ENCODE measurements at places on chromosomes 12 and 14.

- DNase-seq: no peak
Measured at GRCh38 chr12:12715459-12716150, 1.6 kb upstream of the CDKN1B start.

GRCh38 chr14:65042731-65043372, 56.2 kb downstream of the FNTB start:
- no peak for DNase-seq

GRCh38 chr12:107783406-107784376, 9.2 kb downstream of the ASCL4 start:
- no peak for DNase-seq

DNA sequence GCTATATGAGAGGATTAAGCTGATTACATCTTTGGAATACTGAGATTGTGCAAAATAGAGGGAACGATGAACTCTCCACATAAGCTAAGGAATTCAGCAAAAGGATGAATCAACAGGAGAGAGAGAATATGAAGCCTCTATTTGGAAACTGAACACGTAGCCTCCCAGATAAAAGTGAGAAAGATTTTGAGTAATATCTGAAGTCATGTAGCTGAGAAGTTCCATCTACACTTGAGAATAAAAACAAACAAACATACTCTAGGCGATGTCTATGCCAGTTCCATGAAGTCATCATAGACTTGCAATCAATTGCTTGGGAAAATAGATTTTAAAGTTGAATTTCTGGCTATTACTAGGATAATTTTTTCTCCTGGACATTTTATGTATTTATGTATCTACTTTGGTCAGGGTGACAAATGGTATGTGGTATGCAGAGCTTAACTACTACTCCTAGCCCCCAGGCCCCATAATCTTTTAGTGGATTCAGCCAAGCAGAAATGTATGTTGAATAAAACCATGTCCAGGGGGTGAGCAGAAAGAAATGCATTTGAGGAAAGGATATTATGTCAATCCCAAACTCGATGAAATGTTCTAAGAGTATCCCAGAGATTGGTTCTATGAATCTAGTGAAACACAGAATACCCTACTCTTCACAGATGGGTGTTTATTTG, 627.4 kb downstream of the DIO2 start:
- DNase-seq: no peak

DNA sequence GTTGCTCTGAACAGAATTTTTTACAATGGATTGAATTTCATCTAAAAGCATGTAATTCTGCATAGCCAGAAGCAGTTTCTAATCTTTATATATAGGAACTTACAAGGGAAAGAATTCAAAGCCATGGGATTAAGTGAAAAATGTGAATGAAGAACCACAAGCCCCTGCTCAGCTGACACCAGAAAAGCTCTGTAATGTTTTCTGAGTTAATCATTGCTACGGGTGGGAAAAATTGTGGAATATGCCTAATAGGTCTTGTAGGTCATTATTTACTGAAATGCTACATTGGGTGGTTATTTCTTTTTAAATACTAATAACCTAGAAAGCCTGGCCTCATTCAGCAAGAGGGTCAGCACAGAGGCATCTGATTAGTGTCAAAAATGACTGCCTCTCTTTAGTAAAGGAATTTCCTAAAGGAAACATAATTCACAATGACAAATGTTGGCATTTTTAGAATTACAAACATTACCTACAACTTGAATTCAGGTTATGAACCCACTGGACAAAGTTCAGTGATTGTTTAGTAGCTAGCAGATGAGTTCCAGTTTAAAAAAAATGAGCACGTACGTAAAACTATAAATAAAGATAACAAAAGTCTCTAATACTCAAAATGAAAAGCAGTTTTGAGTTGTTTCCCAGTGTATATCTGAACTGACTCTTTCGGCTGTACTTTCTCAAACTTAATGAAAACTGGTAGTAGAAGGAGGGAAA, 75.3 kb downstream of the BMP4 start:
- DNase-seq: peak; percentile 56

DNA sequence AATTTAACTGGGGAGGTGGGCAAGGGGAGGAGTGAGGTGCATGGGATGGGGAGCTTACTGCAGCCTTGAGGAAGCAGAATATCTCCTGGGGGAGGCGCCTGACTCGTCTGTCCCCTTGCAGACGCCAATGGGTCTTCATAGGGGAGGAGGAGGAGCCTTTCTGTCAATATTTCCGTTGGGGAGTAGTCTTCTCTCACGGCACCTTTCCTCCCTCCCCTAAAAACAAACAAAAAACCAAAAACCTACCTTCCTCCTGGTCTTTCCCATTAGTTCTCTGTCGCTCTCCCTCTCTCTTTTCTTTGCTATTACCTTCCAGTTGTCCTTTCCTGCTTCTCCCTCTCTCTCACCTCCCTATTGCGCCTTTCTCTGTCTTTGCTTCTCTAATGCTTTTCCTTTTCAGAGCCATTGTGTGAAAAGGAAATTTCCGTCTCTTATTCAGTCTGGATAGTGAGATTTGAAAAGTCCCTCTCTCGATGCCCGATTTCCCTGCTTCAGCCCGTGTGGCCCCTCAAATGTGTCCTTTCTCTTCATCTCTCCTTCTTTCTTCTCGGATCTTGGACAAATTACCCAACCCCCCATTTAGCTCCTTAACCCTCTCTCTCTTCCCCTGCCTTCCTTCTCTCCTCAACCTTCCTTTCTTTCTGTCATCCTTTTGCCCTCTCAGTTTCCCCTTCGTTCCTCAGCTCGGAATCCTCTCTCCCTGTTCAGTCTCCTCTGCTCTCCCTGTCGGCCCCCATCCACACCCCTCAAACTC, 5.9 kb downstream of the GPR84 start:
- peak; percentile 65 for DNase-seq

DNA sequence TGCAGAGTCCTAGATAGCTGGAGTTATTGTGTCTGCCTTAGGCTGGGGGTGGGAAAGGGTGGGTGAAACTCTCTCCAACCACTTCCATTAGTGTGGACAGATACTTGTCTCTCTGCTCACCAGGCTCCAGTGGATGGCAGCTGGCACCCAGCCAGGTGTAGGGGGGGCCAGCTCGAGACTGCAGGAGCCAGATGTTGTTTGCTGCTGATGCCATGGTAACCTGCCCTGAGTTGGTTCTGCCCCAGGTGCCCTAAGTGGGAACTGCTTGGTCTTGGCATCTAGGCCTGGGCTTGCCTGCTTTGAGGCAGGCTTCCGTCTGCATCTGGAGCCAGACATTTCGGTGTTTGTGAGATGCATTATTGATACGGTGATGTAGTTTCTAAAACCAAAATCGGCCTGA, 82.2 kb downstream of the ADCK1 start:
- DNase-seq: peak; percentile 88

DNA sequence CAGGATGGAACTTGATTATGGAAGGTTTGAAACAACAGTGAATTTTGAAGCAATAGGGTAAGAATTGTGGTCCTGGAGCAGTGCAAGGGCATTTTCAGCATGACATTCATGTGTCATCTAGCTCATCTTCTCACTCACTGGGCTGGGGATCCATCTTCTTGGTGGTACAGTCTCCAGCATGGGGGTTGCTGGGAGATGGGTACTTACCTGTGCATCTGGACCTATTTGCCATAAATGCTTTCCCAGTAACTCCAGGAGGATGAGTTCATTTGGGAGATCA, 7.2 kb downstream of the HSP90AA1 start:
- DNase-seq: no peak

DNA sequence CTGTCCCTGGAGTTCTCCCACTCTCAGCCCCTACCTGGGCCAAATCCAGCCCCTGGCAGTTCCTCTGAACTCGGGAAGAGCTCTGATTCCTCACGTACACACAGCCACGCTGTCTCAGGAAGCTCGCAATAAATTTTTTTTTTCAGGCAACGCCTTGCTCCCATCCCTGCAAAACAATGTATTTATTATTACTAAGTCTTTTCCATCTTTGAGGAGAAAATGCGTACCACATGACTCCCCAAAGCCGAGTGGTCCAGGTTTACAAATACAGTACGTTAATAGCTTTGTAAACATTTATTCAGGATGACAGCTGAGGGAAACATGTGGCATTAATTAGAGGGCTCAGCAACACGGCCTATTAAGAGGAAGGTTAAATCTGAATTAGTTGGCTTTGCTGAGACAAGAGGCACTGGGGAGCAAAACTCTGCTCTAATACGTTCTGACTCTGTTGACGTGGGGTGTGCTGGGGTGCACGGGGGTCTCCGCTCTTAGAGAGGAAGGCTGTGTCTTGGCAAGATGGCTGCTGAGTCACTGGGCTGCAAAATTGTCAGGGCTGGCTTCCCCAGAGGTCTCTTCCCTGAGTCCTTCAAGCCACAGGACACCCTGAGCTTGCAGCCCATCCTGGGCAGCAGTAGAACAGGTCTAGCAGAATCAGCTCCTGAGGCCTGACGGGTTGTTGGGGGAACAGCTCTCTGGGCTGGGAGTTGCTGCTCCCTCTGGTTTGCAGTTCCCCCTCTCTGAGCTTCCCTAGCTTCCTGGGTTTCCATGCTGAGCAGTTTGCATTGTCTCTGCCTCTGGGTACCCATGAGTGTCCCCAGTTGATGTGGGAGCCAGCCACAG, 185.2 kb upstream of the TBX3 start:
- peak; percentile 80 for DNase-seq

DNA sequence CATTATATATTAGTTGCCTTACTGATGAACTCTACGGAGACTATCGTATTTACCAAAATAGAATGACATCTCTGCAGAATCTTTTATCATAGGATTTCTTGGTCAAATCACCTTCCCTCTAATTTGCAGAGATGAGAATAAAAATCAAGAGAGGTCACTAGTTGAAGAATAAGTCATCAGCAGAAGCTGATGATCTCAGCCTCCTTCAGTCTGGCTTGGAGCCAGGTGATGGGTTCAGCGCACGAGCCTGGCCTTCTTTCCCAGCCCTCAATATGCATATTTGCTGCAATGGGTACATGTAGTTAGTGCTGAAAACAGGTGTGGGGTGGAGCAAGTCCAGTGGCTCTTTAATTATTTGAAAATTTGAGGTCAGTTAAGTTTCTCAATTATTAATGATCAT, 19.2 kb upstream of the EMP1 start:
- no peak for DNase-seq

- no peak for DNase-seq
Measured at GRCh38 chr14:35159742-35160409, 37.5 kb downstream of the PRORP start.

Measured in tongue (tissue), 3 donors.